ENCODE measurements at places on chromosomes 4 and X.

GRCh38 chr4:5051278-5052203, at the start of gene STK32B:
STK32B (plus strand) TSS chr4:5051480.
- DNase-seq = no peak

DNA sequence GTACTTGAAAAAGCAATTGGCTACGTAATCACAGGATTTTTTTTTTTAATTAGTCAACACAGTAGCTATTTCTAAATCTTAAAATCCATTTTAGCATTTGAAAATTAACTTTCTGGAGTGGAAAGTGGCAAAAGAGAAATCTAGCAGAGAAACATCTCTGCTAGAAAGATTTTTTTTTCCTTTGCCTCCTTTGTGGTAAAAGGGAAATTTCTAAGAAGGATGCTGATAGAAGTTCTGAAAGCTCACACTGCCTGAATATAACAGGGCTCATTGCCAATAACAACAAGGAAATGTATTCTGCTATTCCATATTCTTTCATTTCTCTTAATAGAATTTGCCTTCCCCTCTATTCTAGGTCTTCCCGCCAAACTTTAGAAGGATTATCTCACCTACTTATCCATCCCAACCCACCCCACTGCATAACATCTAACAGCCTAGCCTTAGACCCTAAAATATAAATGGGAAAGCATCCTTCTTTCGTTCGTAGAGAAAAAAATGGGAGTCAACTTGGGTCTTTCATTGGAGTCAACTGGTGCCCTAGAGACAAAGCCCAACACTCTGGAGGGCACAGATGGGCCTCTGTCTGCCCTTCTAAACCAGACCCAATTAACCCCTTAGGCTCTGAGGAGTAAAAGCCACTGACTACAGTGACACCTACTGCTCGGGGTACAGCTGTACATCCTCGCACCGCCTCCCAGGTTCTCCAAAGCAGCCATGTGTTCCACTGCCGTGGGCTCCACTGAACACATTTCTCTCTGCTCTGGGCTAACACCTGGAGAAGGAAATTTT, 103.9 kb downstream of the MAML3 start:
- DNase-seq = no peak

GRCh38 chr4:140311257-140311835, 62.1 kb upstream of the SCOC start:
- DNase-seq = no peak

GRCh38 chrX:18448416-18448815, 23.0 kb downstream of the CDKL5 start:
- DNase-seq = no peak

DNA sequence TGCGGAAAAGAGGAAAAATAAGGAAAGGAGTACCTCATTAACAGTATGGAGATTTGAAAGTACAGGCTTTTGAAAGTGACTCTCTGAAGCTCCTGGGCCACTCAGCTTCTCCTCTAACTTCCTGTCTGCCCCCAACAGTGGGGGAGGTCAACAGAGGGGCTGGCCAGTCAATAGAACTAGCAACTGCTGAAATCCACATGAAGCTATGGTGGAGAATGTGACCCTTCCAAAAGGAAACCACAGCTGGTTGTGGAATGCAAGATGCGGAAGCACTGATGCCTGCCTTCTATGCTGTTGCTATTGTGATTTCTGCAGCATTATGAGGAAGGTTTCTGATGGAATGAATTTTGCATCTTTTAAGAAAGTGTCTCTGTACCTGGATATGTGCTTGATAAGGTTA, 2.4 kb downstream of the CORIN start:
- no peak for DNase-seq

- no peak for DNase-seq
Measured at GRCh38 chr4:2570551-2571222, 34.2 kb downstream of the FAM193A start.

GRCh38 chr4:8558080-8558960, 21.9 kb upstream of the GPR78 start:
- DNase-seq = no peak

DNA sequence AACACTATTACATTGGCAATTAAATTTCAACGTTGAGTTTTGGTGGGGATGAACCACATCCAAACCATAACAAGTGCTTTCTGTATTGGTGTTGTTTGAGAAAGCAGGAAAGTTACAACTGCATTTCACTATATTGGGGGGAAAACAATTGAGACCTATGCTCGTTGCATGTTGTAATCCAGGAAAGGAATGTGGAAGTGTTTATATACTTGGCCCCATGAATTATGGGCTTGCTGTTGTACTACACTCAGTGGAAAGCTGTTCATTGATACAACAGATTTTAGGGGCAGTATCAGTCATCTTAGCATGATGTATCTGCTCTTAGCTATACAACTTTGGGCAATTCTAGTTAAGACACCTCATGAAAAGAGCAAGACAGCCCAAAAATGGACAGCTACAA, 52.4 kb downstream of the KLHL5 start:
- no peak for DNase-seq

DNA sequence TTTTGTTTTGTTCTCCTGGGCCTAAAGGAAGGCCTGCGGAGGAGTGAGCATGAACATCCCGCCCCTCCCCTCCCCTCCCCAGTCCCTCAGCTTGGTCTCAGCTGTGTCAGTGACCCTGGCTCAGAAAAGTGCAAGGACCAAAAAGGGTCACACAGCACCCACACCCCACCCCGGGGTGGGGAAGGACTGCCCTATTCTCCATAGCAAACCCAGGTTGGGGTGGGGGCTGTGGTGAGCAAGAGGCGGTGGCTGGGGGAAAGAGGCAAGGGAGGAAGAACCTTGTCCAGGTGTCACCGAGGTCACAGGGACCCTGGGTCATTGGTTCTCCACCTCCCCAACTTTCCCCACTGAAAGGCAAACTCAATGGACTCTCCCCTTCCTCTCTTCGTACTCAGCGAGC, 7.6 kb upstream of the MSX1 start:
- no peak for DNase-seq

GRCh38 chr4:24748758-24749350, 46.5 kb upstream of the SOD3 start:
- DNase-seq = no peak

DNA sequence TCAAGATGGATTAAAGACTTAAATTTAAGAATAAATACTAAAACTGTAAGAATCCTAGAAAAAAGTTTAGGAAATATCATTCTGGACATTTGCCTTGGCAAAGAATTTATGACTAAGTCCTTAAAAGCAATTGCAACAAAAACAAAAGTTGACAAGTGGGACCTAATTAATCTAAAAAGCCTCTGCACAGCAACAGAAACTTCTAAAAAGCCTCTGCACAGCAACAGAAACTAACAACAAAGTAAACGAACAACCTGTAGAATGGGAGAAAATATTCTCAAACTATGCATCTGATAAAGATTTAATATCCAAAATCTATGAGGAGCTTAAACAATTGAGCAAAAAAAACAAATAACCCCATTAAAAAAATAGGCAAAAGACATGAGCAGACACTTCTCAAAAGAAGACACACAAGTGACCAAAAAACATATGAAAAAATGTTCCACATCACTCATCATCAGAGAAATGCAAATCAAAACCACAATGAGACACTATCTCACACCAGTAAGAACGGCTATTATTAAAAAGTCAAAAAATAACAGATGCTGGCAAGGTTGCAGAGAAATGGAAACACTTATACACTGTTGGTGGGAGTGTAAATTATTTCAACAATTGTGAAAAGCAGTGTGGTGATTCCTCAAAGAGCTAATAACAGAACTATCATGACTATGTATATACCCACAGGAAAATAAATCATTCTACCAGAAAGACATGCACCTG, 5.5 kb upstream of the OPRPN start:
- no peak for DNase-seq

GRCh38 chr4:117422297-117422696, 336.9 kb upstream of the TRAM1L1 start:
- DNase-seq = no peak

- no peak for DNase-seq
Measured at GRCh38 chr4:111556851-111557250, 588.4 kb upstream of the FAM241A start.

GRCh38 chr4:42363614-42364013, 33.7 kb upstream of the SHISA3 start:
- DNase-seq = no peak

DNA sequence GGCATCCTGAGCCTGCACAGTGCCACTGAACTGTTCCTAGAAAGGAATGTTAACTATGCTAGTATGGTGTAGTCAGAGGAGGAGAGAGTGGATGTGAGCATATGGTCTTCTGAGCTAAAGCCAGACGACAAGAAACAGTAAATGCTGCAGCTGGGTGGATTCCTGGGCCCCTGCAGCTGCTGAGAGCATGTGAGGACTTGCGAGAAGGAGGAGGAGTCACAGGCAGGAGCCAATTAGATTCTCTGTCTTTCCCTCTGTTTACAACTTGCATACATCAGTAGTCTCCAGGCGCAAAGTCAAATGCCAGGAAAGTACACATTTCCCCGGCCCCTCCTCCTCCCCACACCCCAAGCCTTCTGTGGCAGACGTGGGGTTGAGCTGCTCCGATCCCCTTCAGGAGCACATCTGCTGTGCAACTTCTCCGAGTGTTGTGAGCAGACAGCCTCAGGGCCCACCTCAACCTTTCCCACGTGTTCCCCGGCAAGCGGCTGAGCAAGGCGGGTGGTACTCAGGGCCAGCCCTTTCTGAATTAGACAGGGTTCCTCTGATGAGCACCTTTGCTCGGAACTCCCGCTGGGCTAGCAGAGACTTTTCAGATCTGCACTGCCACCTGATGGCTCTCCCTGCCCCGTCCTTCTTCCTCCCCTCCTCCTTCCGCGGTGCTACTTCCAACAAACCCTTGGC, 108.7 kb upstream of the ATP6AP2 start:
- DNase-seq = no peak

- DNase-seq = no peak
Measured at GRCh38 chr4:175930471-175930870, 118.4 kb upstream of the GPM6A start.

DNA sequence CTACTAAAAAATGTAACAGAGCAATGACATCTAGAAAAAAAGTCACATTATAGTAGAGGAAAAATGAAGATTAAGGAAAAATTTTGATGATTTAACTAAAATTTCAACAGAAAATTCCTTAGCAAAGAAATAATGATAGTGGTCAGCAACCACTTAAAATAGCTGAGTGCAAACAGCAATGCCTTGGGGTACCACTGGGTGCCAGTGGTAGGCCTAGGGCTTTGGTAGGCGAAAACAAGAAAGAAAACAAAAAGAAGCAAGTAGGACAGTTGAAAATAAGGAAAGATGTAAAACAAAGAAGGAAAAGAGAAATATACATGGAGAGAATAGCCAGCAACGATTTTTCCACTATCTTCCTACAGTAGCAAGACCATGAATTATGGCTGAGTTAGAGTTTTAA, 313.5 kb upstream of the IRS4 start:
- DNase-seq = no peak

- DNase-seq = no peak
Measured at GRCh38 chr4:124806403-124806802, 93.9 kb upstream of the ANKRD50 start.

DNA sequence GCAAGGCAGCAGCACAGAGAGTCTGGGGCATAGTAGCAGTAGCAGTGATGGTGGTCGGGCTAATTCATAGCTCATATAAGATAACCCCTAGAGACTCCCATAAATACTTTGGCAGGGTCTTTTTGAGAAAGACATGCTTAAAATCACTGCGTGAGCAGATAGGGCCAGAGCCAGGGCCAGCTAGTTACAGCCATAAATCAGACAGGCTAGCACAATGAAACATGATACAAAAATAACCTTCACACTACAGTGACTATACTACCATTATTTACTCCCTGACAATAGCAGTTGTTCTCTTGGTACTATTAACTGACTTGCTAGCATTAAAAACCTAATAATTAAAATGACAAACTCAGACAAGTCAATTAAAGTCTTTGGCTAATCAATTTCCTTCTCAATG, 295.9 kb downstream of the SMARCA1 start:
- no peak for DNase-seq

- no peak for DNase-seq
Measured at GRCh38 chr4:112896609-112897190, 152.8 kb upstream of the ANK2 start.

- no peak for DNase-seq
Measured at GRCh38 chr4:59057804-59058203, 1947.6 kb upstream of the IGFBP7 start.

DNA sequence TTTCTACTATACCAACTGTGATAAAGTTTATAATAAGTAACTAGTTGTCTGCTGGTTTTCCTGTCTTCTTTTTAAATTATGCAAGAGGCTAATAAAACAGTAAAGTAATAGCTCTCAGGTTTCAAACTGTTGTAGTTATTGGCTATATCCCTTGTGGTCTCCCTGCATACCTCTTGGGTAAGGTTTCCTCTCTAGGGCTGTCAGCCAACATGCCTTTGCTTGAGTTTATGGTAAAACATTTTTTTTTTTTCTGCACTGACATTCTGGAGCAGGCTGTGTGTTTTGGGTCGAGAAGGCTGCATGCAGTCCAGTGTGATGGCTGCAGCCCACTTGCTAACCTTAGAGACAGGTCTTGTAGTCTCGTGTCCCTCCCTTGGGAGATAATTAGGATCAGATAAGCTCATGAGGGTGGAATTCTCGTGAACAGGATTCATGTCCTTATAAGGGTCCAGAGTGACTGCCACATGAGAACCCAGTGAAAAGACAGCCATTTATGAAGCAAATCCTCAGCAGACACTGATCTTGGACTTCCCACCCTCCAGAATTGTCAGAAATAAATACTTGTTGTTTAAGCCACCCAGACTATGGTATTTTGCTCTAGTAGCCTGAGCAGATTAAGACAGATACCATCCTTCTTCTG, 831.2 kb downstream of the CCSER1 start:
- DNase-seq = no peak

DNA sequence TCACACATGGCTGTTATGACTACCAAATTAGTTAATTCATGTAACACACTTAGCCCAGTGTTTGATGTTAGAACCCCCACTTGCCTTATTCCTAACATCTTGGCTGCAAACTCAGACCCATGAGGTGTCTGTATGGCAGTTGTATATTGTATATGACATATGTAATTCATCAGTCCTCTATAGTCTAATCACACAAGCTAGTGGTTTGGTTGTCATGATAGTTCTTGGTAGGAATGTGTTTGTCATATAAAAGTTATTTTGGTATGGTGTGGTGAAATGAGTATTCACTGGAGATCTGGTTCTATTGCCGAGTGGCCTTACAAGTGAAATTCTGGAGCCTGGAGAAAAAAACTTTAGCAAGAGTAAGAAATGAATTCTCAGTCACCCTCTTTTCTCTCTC, 149.2 kb downstream of the AWAT2 start:
- no peak for DNase-seq

GRCh38 chr4:131382839-131383238, 1766.3 kb upstream of the PCDH10 start:
- DNase-seq = no peak

DNA sequence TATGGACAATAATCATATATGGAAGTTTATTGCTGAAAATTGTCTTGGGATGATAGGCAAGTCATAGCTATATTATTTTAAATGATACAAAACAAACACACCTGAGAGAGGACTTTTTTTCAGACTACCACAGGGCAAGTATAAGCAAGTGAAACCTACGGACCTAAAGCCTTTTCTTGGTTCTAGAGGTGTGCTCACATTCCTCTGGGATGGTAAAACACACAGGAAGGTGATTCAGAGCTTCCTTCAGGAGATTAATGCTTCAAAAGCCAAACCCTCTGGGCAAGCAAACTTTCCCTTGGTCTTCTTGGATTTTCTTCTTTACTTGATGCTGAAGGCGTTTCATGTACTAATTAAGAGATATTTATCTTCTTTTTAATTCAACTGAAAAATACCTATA, 60.1 kb upstream of the ACSL4 start:
- DNase-seq = no peak

Data from omental fat pad (tissue), 4 donors.